Adrenal gland (tissue), 19 donors: ENCODE measurements at places on chromosomes 1 and 21. TPM values are rescaled to one million over a fixed set of nuclear protein-coding genes. Genes with fewer than 3 reads are reported as not detected.

GRCh38 chr1:17119773-17120480 lies 676 bp upstream of the PADI2 start:
- DNase-seq: no peak

The FAM229A gene
- polyA plus RNA-seq: 110 TPM

The EFNA3 gene
- polyA plus RNA-seq: 2.8 TPM

The KCNA3 gene
- polyA plus RNA-seq: 0.07 TPM

DNA sequence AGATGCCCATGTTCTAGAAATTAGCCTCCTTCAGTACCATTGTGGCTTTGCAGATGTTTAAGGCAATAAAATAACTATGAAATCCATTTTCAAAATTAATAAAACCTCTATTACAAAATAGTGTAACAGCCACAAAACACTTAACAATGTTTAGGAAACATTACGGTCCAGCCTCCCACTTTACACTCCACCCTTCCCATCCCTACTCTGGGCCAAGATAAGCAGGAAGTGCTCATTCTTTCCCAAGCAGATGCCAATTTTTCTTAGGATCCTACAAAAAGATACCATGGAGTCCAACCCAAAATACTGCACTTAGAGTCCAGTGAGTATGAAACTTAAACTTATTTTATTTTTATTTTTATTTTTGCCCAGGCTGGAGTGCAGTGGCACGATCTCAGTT lies 150.8 kb downstream of the NR5A2 start:
- DNase-seq: no peak

The KIF14 gene
- polyA plus RNA-seq: 0.08 TPM

- no peak for DNase-seq
These were observed 34.7 kb downstream of the CRB1 start for GRCh38 chr1:197302775-197303174.

DNA sequence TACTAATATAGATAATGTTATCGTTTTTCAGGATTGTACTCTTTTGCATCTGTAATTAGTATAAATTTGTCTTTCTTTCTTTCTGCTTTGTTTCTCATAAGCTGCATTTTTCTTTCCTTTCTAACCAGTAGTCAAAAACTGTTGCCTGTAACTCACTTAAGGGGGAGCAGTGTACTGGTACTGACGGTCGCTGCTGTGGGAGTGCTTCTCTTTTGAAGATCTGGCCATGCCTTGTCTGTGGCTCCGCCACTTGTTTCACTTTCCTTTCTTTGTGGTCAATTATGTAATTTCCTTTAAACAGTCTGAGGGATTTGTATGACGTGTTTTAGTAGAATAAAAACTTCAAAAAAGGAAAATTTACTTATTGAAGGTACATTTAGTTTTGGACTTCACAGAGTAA lies 37.0 kb downstream of the MIA3 start:
- peak; percentile 39 for DNase-seq

- no peak for DNase-seq
These were observed 29.9 kb downstream of the NAV1 start for GRCh38 chr1:201568859-201569294.

DNA sequence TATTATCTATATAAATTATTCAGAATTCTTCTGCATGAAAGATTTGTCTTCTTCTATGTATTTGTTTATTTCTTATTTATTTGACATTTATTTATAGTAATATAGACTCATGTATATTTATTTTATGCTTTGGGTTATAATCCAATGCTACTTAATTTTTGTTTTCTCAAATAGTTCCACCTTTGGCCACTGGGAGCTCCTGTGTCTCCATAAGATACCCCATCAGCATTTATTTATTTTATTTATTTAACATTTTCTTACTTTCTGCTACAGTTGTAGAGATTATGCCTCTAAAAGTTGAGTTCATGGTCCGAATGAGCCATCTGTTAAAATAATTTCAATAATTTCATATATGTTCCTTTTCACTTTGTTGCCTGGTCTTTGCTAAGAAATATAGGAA lies 289.4 kb downstream of the ADGRL2 start:
- DNase-seq: no peak

DNA sequence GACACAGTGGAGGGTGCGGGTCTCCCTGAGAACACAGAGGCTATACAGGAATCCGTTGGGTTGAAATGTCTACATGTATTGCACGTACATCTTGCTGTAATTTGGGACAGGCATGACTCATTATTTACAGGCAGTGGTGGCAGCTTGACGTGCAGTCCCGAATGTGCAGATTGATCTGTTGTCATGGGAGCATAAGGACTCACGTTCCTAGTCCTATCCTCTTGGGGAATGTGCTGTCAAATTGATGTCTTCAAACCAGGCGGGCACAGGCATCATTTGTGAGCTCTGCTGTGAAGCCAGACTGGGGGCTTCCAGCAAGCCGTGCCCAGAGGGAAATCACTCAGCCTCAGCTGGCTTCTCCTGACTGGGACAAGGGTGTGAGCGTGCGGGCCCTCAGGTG lies 40.5 kb downstream of the S100B start:
- DNase-seq: no peak

GRCh38 chr1:226100436-226101391 lies 38.2 kb downstream of the H3-3A start:
- DNase-seq: no peak

- DNase-seq: no peak
These were observed 3.0 kb downstream of the TMPRSS3 start for GRCh38 chr21:42392731-42393442.

DNA sequence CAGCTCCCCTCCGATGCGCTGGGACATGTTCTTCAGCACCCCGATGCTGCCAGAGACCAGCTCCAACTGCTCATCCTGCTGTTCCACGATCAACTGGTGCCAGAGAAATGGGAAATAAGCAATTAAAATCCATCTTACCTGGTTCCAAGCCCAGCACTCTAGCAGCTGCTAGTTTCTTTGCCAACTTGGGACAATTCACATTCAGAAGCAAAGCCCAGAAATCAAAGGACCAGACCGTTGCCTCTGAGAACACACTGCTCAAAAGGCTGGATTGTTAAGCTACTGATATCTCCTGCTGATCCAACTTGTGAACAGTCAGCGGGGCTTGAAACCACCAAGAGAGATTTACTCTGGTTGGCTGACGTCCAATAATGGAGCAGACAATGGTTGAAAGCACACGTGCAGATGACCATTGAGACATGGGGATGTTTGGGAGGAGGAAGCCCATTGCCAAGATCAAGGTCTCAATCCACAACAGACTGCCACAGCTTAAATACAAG lies 34.4 kb downstream of the STX6 start:
- no peak for DNase-seq

- DNase-seq: peak; percentile 52
These were observed 611 bp downstream of the HSPG2 start for GRCh38 chr1:21936366-21937031.

DNA sequence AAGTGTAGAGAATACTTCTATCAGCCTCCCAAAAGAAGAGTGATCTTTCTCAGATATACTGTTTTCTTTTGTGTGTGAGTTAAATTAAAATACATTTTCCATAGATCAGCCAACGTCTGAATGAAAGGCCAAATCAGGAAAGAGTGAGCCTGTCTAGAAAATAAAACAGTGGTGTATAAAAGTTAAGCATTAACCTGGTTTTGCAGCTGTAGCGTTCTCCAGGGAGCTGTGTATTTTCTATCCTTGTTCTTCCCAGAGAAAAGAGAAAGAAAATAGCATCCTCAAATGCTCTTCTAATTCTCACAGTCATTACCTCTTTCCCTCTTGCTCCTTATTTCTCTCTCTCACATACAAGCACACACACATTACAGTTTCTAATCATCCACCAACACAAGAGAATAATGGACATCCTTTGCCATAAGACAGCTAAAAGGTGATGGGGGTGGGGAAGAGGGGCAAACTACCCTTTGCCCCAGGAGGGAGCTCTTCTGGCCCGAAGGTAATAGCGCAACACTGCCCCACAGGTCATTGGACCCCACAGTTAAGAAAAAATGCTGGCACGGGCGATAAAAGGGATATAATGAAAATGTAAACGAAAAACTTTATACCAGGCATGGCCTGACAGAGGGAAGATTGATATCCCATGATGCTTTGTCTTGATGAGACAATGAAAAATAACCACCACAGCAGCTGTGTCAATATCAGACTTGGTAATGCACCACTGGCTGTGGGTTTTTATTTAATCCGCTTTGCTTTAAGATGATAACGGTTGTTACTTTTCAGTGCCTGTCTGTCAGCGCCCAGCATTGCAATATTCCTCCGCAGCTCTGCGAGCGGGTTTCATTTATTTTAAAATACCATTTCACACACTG lies 150.3 kb downstream of the NUF2 start:
- no peak for DNase-seq

DNA sequence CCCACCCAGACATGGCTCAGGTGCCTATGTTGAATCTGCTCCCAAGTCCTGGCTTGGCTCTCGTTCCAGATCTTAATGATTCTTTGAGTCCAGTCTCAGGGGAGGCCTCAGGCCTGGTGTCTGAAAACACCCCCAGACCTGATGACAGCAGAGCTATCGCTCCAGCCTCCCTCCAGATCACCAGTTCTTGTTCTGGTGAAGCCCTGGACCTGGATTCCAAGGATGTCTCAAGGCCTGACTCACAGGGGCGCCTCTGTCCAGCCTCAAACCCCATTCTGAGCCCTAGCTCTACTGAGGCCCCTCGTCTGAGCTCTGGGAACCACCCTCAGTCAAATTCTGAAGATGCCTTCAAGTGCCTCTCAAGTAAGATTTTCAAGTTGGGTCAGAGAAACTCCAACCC lies 11.4 kb downstream of the MROH7 start:
- no peak for DNase-seq

- DNase-seq: no peak
These were observed 22.6 kb downstream of the BTG2 start for GRCh38 chr1:203327684-203328457.

DNA sequence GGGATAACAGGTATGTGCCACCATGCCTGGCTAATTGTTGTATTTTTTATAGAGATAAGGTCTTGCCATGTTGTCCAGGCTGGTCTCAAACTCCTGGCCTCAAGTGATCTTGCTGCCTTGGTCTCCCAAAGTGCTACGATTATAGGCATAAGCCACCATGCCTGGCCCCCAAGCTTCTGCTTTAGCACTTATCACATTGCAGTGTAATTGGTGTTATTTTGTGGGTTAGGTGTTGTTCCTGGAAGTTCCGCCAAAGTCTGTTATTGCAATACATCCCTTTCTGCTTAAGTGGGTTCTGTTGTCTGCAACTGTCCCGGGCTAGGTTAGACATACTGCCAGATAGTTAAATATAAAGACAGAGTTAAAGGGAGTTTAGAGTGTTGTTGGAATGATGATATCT lies 3.4 kb downstream of the ZCCHC17 start:
- DNase-seq: no peak

The CRABP2 gene
- 17.8 TPM for polyA plus RNA-seq

DNA sequence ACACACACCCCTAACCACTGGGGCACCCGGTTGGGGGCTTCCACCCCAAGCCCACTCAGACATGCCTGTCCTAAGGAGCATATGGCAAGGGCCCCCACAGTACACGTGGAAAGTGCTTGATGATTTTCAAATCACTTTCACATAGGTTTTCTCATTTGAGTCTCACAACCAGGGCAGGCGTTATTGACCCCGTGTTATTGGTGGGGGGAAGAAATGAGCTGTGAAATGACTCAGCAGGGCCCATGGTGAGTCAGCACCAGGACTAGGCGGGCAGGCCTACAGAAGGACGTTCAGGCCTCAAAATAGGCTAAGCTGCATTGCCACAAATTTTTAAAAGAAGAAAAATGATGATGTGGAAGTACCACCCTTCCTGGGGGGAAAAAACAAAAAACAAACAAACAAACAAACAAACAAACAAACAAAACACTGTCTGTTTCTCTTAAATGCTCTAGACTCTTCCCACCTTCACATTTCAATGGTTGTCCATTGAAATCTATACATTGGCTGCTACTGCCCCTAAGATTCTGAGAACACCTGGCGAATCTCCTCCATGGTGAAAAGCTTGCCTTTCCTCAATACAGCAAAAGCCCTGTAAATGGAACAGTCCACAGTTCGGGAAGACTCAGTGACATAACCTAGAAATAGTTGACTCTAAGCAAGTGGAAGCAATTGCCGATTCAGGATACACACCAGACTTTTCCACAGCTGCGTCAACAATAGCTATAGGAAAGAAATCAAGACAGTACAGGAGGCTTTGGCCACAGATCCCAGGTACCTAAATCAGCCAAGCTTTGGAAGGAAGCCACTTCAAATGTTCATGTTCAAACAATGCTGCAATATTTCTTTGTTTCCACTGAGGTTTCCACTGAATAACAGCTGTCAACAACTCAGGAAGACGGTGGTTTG lies 234.7 kb downstream of the TOMM20 start:
- DNase-seq: peak; percentile 79

The BCL2L15 gene
- polyA plus RNA-seq: 0.34 TPM

DNA sequence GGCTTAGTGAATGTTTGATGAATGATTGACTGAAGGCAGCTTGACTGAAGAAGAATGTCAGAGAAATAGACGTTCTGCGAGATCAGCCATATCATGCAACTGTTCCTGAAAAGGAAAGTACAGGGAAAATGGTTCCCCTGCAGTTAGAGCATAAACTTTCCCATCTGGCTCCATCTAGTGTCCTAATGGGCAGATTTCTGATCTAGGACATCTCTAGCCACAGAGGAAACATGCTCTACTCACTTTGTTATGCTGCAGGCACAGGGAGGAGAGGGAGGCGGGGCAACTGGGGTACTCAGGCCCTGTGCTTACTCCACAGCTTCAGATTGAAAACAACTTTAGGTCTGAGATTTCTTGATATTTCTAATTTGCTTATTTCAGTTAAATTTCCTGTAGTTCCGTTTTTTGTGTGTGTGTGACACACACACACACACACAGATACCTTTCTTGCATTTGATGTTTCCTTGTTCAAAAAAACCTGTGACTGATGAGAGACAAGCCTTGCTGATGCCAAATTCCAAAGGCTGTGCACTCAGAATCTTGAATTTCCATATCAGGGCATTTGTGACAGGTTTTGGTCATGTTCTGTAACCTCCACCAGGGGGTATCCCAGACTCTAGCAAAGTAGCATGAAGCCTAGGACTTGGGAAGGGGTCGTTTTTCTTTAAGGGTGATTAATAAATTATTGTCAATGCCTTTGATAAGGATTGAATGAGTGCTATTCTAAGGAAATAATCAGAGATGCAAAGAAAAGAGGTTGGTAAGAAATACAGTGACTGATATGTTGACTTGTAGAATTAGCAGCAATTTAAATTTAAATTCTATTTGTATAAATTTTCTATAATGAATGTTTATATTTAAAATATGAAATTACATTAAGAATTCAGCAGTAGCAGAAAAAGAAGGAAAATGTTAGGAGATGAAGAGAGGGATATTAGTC lies 139.7 kb upstream of the BEND5 start:
- peak; percentile 18 for DNase-seq

DNA sequence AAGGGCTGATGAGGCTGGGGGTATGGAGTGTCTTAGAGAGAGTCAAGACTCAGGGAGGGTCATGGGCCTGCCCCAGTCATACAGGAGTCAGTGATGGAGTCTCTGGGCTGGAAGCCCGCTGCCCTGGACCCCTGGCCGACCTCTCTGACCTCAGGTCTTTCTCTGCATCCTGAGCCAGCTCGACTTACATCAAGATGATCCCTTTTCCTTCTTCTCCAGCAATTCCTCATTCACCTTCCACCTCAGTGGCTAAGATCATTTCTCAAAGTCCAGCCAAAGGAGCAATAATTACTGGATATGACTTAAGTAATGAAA lies 308.6 kb downstream of the MATN1 start:
- DNase-seq: no peak

GRCh38 chr1:45040297-45040696 lies 28.2 kb downstream of the UROD start:
- no peak for DNase-seq
